ENCODE measurements at places on chromosomes 11 and 22. TPM values are rescaled to one million over a fixed set of nuclear protein-coding genes. Genes with fewer than 3 reads are reported as not detected.

GRCh38 chr11:124153821-124154220, 29.3 kb upstream of the OR10D3 start:
- DNase-seq: no peak

Gene CD6
- 3.0 TPM for total RNA-seq

Gene TMPRSS4
- total RNA-seq: 344 TPM

Gene KIRREL3
- total RNA-seq: 0.61 TPM

Gene GGTLC2
- total RNA-seq: not detected

DNA sequence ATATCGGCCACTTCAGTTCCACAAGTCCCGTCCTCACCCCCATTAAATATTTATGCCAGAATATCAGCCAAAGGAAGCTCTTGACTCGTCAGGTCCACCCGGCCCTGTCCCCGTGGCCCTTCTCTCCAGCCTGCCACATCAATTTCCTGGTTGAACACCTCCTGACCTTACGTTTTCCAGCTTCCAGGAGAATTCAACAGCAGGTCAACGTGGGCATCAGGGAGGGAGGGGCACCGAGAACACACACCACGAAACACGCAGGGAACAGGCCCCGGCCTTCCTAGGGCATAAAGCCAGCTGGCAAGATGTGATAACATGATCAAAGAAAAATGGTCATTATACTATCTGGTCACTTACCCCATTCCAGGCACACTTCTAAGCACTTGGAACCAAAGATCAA, 15.3 kb downstream of the SULT4A1 start:
- DNase-seq: no peak

GRCh38 chr22:38843201-38843656, 599 bp downstream of the NPTXR start:
- DNase-seq: no peak

Gene XKR3
- total RNA-seq: not detected

- DNase-seq: peak; percentile 81
Observed at GRCh38 chr22:30422481-30423300, 2.9 kb upstream of the MTFP1 start.

- DNase-seq: no peak
Observed at GRCh38 chr11:34181251-34181650, 75.8 kb downstream of the NAT10 start.

Gene ASCL2
- total RNA-seq: 16.4 TPM

- no peak for DNase-seq
Observed at GRCh38 chr22:34502821-34503220, 563.1 kb upstream of the ISX start.

- no peak for DNase-seq
Observed at GRCh38 chr11:13680501-13681264, 12.2 kb downstream of the FAR1 start.

DNA sequence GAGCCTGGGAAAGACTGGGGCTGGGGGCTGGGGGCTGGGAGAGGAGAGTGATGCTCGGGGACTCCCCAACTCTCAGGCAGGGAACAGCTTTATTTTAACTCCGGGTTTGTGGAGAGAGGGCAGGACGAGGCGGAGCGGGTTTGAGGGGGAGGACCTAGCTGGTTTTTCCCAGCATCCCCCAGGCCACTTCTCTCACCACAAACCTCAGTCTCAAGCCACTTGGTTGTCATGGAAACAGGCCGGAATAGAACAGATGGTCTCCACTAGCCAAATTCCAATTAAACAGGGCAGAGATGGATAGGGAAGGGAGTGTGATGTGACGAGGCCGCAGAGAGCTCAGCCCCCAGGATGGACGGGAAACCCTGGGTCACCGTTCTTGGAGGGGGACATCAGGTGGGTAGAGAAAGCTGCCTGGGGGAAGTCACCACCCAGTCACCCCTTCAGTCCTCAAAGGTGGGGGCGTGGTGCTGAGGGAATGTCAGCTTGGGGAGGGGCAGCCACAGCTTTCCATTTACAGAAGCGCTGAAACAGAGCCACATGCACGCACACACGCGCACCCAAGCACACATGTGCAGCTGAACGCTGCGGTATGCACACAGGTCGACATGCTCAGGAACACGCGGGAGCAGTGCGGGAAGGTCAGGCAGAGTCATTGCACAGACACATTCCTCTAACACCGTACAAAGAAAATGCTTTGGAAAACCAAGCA, 19.2 kb downstream of the NECTIN1 start:
- no peak for DNase-seq

GRCh38 chr11:131899950-131900580, 529.6 kb downstream of the NTM start:
- DNase-seq: no peak

DNA sequence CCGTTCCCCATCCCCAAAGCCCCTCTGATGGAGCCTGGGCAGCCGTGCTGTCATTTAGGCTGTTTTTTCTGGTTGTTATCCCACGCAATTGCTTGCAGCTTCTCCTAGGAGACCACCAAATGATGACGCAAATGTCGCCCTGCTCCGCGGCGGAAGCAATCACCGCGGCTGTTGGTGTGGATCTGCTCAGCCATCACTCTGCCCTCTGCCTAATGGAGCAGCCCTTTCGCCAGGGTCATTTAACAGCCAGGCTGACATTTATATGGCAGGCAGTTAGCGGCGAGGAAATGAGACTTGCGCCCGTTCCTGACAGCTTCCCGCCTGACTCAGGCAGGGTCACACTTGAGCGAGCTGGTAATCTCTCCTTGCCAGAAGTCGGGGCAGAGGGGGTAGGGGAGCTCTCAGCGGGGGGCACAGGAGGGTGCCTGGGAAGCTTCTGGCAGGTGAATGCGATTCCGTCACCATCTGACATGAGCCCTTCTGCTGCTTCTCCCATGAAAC, 97.9 kb upstream of the RTL6 start:
- DNase-seq: no peak

DNA sequence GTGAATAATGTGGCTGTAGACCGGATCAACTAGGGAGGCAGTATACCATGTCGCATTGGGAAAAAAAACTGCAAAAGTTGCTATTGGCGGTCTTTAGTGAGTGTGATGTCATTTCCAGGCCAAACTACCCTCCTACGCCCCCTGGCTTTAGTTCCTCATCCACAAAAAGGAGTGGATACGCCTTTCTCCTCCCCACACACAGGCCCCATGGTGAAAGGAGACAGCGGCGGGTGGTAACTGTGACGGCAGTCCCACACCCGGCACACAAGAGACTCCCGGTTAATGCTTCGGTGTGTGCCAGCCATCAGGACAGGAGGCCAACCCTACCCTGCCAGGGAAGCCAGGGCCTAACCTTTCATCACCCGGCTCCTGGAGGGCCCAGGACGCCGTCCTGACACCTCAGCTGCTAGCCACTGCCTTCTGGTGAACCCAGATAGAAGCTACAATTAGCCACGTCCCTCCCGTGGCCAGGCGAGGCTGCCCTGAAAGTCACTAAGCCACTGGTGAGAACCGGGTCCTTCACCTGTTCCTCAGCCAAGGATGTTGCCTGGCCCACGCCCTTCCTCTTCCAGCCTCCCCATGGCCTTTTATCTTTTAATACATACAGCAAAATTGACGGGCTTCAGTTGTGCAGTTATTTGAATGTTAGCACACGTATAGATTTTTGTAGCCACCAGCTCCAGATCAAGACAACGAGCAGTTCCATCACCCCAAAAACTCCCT, 10.8 kb downstream of the TP53I11 start:
- no peak for DNase-seq

GRCh38 chr11:75813622-75814039, 1.4 kb upstream of the UVRAG start:
- no peak for DNase-seq

- DNase-seq: no peak
Observed at GRCh38 chr22:37827056-37827455, 3.9 kb downstream of the GALR3 start.

DNA sequence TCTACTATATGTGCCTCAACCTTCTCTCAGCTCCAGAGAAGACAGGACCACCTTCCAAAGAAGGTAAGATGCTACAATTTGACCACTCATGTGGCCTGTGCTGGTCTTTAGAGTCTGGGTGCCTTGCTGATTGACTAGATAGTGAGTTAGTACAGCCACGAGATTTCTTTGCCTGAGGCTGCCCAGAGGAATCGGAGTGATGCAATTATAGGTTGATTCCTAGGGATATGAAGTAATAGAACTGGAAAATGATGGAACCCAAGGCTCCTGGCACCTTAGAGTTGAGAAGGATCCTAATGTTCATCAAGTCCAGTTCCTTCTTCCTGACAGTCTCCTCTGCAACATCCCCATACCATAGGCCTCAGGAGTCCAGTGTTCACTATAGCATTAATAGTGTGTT, 46.5 kb upstream of the CCDC134 start:
- no peak for DNase-seq

- no peak for DNase-seq
Observed at GRCh38 chr11:70072861-70073755, 5.0 kb upstream of the ANO1 start.

- peak; percentile 67 for DNase-seq
Observed at GRCh38 chr11:76962583-76963416, 71.4 kb upstream of the B3GNT6 start.

DNA sequence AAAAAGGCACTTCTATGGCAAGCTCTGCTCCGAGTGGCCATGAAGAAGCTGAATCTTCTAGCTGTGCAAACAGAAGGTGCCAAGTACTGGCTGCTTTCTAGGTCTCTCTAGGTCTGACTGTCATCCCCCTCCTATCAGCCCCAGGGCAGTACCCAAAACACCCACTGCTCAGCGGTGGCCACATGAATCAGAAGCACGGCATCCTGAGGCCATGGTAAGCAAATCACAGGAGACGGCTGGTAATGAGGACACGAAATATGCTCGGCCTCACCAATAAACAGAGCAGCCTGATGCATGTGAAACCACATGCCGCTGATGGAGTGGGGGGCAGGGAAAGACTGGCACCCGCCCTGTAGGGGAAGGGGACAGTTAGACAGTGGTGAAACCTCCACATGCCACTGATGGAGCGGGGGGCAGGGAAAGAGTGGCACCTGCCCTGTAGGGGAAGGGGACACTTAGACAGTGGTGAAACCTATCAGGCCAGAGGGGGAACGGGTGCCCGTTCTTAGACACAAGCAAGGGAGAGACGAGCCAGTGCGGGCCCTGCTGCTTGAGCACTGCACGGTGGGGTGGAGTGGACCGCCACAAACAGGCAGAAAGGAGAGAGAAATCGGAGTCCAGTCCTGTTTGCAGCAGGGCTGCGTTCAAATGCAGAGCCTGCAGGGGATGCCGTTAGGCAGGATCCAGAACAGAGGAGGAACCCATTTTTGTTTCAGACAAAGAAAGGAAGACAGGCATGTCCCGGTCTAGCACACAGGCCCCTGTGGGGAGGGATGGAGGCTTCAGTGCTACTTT, 29.9 kb upstream of the MOB2 start:
- no peak for DNase-seq

DNA sequence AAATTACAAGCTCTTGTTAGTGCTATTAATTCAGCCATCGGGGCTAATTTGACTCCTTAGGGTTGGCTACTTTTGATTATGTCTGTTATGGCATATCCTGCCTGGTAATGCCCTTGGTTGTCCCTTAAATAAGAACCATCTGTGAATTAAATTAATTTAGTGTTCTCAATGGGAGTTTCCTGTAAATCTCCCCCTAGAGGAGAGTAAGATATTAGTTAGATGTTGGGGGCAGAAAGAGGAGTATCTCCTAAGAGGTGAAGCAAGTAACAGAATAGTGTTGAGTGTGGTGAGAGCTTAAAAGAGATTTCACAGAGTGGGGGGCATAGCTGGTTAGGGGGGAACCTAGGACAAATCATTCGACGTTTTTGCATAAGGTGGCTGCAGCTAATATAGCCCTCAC, 1126.9 kb downstream of the JRKL start:
- DNase-seq: no peak

Gene CCDC116
- not detected for total RNA-seq

DNA sequence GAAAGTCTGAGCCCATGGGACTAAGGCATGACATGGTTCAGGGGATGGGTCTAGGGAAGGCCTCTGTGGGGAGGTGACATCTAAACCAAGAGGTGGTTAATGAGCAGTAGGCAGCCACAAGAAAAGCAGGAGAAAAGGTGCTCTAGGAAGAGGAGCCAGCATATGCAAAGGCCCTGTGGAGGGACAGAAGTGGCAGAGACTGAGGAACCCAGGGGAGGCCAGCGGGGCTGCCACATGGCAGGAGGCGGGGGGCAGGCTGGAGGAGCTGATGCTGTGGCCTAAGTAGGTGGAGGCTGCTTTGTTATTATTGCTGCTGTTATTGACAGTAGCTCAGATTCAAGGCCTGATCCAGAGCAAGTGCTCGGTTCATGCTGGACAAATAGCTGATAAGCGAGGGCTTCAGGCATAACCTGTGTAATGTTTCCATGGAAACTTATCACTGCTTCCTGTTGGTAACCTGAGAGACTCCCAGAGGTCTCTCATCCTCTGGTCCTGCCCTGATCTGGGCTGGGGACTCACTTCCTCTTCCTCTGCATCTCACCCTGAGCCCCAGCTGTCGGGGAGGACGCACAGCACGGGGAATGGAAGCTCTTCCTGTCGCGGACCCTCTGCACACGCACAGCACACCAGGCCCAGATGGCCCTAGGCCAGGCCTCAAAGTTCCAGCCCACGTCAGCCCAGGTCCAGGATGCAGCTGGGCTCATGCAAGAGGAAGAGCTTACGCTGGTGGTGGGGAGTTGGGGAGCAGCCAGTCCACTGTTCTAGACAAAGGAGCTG, 75.2 kb upstream of the TP53I11 start:
- no peak for DNase-seq

Gene PACSIN2
- 143 TPM for total RNA-seq

DNA sequence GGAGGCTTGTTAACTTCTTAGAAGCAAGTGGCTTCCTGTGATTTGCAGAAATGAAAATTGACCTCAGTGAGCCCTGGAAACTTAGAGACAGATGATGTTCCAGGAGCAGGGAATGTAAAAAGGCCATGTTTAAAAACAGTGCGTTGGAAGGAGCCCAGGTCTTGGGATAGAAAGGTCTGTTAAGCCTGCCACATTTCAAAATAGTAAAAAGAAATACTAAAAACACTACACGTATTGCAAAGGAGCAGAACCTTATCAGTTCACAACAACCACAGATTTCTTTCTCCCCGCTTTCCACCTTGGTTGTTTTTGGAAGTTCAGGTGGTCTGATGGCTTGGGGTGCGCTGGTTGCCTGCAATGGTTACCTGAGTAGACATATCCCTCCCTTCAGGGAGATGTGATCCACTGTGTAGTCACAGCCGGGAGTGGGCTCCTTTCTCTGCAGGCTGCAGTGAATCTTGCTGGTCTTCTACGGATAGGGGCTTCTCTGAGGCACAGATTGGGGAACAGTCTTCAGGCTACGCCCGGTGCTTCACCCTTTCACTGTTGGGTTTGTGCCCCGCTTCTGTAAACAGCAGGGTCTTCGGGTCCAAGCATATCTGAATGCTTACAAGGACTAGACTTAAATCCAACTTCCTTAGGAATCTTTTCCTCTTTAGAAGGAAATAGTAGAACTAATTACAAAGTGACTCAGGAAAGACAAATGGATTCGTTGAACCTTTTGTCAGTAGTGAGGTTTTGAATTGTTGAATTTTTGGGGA, 1.9 kb downstream of the TEAD1 start:
- peak; percentile 49 for DNase-seq

- no peak for DNase-seq
Observed at GRCh38 chr22:46747646-46748045, 9.6 kb upstream of the CERK start.

GRCh38 chr11:17148536-17148935, 59.2 kb downstream of the PIK3C2A start:
- no peak for DNase-seq

Data from colonic mucosa (tissue), 4 donors.